ENCODE measurements at places on chromosomes 6 and 20.
A peak's percentile ranks its signal among the peaks of the same experiment; 100 is the strongest.

- no peak for DNase-seq
Observed at GRCh38 chr6:107075951-107076381, 39.3 kb downstream of the BEND3 start.

DNA sequence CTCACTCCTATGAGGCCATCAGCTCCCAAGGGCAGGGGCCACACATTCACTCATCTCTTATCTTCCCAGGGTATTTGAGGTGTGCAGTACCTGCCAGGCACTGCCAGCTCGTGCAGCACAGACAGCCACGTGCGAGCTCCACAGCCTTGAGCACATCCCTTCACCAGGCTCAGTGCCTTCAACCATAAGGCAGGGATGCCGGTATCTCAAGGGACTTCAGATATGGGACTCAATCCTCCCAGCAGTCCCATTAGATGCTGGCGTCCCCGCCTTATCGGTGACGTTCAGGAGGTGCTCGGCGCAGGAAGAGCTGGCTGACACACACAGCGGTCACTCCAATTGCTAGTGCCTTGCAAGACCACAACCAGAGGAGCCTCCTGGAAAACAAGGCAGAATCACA is 47.0 kb downstream of the EZR start:
- no peak for DNase-seq

DNA sequence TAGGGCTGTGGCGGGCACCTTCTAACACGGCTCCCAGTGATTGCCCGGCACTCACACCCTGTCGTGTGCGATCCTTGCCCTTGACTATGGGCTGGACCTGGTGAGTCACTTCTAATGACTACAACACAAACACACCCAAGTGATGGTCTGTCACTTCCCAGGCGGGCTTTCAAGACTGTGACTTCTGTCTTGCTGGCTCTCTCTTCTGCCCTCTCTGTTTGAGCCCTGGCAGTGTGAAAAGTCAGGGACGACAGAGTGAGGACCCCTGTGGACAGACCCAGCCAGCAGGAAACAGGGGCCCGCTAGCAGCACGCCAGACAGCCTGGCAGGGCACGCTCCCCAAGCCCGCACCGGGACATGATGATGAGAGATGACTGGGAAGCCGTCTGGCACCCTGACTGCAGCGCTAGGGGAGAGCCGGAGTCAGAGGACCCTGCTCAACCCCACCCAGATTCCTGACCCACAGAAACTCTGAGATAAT is 43.0 kb downstream of the KIF16B start:
- DNase-seq = no peak

GRCh38 chr20:10219452-10219791 is 792 bp downstream of the SNAP25 start:
- peak; percentile 25 for DNase-seq

DNA sequence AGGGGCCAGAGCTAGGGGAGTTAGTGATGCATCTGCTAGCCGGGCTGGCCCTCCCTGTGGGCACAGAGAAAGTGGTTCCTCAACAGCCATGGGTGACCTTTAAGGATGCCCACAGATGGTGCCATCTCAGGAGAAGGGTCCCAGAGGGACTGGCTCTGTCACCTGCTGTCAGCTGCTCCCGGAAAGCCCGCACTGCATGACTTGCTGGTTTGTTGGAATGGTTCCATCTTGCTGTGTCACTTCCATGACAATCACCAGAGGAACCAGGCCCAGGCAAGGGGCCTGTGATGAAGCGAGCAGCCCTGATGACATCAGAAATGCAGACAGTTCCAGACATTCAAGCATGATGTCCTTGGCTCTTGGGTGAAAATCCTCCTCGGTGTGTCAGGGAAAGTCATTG is 125.2 kb downstream of the PHACTR3 start:
- no peak for DNase-seq

DNA sequence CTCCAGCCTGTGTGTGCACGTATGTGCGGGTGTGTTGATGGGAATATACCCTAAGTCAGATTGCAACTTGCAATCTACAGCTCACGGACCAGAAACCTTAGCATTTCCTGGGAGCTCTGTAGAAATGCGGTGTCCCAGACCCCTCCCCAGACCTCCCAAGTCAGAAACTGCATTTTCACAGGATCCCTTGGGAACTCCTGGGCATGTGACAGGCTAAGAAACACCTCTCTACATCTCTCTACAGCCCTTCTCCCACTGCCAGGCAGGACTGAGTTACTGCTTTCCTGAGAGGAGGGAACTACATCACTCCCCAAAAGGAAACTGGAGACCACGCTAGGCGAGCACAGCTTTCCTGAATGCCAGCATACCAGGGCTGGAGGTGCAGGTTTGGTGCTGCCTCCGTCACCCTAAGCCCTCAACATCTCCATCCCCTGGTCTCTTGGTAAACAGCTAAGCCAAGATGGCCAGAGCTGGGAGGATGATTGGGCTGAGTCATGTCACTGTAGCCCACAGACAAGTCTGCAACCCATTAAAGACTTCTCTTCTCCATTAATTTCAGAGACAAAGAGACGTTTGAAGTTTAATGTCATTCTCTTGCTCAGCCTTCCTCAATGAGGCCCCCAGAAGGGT is 194.4 kb downstream of the BMP7 start:
- no peak for DNase-seq

DNA sequence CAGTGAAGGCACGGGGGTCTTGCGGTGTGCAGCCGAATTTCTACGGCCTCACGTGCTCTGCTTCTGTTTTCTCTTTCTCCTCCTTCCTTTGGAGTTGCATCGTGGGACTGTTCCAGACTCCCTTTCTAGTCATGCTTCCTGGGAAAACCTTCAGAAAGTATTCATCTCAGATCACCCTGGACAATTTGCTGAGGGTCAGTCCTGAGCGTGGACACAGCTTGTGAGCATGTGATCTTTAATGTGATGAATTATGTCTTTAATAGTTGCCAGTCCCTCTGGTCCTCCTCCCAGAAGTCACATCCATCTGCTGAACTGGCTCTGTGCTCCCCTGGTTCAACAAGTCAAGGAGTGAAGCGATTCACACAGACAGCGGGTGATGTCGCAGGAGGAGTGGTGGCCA is 145.0 kb upstream of the PDE10A start:
- no peak for DNase-seq

- DNase-seq = no peak
Observed at GRCh38 chr6:135319819-135320218, 138.7 kb downstream of the MYB start.

DNA sequence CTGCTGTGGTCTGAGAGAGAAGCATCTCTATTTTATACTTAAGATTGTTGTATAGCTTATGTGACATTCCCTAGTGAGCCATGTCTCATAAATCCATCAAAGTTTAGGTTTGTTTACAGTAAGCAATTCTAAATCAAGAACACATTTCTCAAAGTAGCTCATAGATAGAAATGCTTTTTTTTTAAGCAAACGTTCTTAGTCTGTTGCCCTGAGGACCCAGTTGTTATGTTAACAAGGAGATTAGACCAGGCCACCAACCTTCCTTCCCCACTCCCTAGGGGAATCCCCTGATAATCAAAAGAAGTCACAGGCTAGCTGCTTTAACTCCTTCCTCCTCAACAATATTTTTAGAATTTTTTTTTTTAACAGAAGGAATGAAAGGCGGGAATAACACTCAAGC is 169.0 kb downstream of the FUT9 start:
- DNase-seq = no peak

- DNase-seq = no peak
Observed at GRCh38 chr20:19008497-19008896, 194.9 kb downstream of the SCP2D1 start.

- DNase-seq = no peak
Observed at GRCh38 chr6:43052842-43053544, 658 bp downstream of the CUL7 start.

DNA sequence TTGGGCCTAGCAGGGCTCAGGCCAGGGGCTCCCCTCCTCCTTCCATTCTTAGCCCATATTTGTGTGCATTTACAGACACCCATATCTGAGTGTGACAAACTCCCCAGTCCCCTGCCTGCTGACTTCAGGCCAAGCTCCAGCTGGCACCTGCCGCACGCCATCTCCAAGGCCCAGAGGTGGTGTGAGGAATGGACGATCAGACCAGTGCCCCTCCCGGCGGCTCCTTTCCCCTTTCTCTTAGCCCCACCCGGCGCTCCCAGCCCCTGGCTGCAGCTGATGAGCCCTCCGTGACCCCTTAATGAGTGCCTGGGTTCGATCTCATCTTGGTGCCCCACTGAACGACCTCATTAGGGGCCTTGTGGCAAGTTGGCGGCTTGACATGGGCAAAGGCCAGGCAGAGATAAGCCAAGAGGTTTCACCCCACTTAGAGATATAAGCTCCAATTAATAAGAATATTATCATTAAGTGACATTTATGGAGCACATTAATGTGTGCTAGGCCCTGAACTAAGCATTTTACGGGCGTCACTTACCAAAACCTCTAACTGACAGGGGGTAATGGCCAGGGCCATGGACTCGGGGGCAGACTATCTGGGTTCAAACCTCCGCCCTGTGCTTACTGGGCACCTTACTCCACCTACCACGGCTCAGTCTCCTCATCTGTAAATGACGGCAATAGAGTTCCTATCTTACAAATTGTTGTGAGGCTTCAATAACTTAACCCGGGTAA is 17.5 kb downstream of the ADA start:
- no peak for DNase-seq

GRCh38 chr20:15179381-15179780 is 842.0 kb upstream of the FLRT3 start:
- no peak for DNase-seq

DNA sequence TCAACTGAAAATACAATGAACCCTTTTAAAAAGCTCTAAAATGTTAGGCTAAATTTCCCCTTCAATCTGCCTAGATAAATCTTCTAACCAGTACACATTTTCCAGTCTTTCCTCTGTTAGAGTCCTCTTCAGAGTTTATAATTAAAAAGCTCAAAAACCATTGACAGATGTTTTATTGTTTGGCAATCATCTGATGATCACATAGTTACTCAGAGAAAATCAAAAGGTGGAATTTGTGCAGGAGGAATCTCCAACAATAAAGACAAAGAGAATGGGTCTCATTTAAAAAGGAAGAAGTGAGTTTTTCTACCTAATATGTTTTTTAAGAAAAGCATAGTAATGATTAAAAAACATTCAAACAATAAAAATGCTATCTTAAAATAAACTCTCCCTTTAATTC is 3.1 kb downstream of the TRAPPC3L start:
- no peak for DNase-seq

DNA sequence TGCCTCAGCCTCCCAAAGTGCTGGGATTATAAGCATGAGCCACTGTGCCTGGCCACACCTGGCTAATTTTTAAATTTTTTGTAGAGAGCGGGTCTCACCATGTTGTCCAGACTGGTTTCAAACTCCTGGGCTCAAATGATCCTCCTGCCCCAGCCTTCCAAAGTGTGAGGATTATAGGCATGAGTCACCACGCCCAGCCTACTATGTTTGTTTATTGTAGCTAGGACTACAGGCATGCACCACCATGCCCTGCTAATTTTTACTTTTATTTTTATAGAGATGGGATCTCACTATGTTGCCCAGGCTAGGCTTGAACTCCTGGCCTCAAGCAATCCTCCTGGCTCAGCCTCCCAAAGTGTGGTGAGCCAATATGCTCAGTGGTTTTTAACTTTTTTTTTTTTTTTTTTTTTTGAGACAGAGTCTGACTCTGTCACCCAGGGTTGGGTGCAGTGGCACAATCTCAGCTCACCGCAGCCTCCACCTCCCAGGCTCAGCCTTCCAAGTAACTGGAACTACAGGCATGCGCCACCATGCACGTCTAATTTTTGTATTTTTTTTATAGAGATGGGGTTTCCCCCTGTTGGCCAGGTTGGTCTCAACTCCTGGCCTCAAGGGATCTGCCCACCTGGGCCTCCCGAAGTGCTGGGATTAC is 12.0 kb upstream of the DDX43 start:
- no peak for DNase-seq

- DNase-seq = no peak
Observed at GRCh38 chr20:38833857-38834164, 28.3 kb downstream of the PPP1R16B start.

DNA sequence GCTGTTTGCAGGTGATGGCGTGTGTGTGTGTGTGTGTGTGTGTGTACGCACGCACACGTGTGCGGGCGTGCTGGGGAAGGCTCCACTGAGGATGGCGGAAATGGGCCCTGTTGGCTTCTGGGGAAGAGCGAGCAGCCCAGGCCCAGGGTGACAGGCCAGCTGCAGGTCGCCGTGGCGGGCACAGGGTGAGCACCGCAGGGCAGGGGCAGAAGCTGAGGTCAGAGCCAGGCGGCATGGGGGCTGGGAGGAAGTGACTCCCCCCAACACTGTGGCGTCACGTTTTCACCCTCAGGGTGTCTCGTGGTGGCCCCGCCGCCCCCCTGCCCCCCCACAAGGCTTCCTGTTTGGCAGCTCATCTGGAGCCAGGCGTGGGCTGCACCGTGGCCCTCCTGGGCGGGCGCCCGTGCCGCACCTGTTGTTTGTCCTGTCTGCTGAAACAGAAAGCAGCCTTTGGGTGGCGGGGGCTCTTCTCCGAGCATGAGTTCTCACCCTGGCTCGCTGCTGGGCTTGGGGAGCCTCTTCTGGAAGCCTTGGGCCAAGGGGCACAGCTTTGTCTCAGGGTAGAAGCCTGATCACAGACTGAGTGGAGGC is 7.1 kb downstream of the RBM38 start:
- peak; percentile 77 for DNase-seq

Data from stimulated activated CD8-positive, alpha-beta memory T cell treated with anti-CD3 and anti-CD28 coated beads, Interleukin-4, amount 100 ng/mL, for 1 hour (primary cell).